Activated naive CD8-positive, alpha-beta T cell treated with anti-CD3 and anti-CD28 coated beads for 36 hours (primary cell): ENCODE measurements at places on chromosomes 16 and 17.

- DNase-seq: no peak
Measured at GRCh38 chr17:76394166-76394565, 9.8 kb downstream of the SPHK1 start.

- no peak for DNase-seq
Measured at GRCh38 chr16:51085271-51085670, 65.8 kb downstream of the SALL1 start.

DNA sequence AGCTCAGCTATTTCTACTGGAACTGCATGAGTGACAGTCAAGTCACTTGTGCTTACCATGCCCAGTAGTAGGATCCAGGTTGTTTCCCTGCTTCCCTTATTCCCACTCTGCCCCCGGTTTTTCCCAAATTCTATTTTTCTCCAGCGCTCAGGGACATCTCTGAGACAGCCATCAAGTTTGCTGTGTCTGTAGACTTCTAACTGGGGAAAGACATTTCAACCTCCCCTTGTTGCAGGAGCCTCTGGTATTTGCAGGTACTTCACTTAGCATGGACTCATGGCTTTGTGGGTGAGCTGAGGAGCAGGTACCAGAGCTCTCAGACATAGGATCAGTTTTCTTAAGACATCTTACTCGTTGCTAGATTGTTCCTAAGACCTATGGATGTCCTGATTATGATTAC, 801.6 kb upstream of the RBFOX1 start:
- DNase-seq: no peak

DNA sequence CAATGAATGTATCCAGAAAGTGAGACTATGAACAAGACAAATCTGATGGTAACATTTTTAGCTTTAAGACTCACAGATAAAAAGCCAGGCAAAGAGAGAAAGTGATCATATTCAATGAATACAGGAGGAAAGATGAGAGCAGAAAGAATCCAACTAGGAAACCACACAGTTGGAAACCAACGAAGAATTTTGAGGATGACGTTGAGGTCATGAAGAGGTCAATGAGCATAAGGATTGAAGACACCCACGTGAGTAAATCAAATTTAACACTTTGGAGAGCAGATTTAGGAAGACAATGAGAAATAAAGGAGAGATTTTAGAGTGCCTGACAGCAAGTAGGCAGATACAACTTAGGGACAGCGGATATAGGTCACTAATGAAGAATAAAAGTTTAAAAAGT, 948.1 kb downstream of the KCNJ2 start:
- DNase-seq: no peak

DNA sequence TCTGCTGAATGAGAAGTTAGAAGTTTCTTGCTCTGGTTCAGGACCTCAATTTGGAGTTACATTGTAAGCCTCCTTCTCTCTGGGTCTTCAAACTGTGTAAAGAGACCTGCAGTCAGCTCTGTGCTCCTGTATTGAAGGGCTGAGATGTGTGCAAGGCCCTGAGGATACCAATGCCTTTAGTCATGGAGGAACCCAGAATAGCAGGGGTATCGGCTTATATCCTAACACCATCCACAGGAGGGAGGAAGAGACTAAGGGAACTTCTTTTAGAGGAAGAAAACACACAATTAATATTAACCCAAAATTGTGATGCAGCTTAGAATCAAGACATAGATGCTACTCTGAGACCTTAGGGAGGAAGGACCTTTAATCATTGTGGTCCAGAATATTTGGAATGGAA, 36.5 kb downstream of the GLP2R start:
- DNase-seq: no peak

DNA sequence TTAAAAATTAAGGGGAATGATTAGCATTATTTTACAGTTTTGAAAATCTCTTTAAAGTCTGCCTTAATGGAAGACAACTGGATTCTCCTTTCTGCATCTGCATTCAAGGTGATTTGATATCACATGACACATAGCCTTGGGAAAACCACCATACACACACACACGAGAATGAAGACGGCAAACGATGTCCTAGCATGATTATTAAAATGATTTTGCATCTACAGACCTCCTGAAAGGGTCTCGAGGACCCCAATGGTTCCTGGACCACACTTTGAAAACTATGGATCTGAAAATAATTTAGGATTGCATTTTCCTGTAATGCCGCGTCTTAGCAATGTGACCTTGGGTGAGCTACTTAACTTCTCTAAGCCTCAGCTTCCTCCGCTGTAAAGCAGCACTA, 11.8 kb upstream of the CHST4 start:
- no peak for DNase-seq

DNA sequence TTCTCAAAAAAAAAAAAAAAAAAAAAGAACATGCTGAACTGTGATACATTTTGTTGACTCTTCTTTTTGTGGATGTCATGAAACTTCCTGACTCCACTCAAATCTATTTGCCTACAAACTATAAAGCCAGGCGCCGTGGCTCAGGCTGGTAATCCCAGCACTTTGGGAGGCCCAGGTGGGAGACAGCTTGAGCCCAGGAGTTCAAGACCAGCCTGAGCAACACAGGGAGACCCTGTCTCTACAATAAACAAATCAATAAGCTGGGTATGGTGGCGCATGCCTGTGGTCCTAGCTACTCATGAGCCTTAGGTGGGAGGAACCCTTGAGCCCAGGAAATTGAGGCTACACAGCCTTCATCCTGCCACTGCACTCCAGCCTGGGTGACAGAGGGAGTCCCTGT, 1.5 kb upstream of the NT5C start:
- DNase-seq: no peak

GRCh38 chr16:18050777-18051176, 285.8 kb downstream of the NPIPA8 start:
- no peak for DNase-seq

DNA sequence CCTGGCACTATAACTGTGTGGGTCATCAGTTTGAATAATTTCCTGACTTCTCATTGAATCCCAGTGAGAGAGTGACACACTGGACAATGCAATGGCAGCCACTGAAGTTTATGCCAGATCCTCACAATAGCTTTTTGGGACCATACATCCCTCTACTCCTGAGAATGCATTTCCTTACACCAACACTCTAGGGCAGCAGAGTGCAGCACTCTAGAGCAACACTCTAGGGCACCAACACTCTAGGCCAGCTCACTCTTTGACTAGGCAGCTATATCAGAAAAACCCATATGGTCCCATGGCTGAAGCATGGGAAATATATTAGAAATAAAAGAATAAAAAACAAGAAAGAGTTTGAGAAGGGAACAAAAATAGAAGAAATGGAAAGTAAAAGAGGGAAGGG, 309.2 kb downstream of the MAP2K6 start:
- DNase-seq: no peak

- DNase-seq: no peak
Measured at GRCh38 chr17:67279115-67279514, 34.1 kb upstream of the HELZ start.

DNA sequence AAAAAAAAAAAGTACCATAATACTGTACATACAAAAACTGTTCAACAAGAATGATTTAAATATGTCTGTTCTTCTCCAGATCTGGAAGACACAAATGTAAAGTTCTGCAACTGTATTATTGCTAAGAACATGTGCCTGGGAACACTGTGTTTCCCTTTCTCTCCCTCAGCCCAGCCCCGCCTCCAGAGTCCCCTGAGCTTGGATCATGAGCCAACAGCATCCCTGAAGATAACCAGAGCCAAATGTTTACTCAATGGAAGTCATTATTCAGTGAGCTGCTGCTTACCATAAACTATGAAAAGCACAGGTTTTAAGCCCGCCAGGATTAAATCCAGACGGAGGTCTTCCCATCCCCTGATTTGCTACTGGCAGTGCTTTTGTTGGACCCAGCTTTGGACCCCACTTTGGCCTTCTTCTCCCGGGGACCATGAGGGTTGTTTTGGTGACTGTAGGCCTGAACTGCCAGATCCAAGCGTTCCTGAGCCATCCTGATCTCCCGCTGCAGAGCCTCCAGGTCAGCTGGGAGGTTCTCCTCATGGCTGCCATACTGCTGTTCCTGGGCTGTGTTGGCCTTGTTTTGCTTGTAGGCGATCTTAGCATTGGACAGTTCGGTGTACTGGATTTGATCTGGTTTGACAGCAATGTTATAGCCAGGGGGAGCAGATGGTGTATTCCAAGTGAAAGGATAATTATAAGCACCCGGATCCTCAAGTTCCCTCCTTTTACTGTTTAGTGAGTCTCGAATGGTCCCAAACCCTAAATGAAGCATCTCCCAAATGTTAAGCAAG, 25.6 kb downstream of the GJC1 start:
- no peak for DNase-seq

GRCh38 chr16:88618182-88618955, 20.0 kb upstream of the IL17C start:
- no peak for DNase-seq

GRCh38 chr17:7745748-7746470, 28.4 kb downstream of the DNAH2 start:
- no peak for DNase-seq

GRCh38 chr17:61510237-61510636, 58.0 kb downstream of the TBX4 start:
- no peak for DNase-seq

DNA sequence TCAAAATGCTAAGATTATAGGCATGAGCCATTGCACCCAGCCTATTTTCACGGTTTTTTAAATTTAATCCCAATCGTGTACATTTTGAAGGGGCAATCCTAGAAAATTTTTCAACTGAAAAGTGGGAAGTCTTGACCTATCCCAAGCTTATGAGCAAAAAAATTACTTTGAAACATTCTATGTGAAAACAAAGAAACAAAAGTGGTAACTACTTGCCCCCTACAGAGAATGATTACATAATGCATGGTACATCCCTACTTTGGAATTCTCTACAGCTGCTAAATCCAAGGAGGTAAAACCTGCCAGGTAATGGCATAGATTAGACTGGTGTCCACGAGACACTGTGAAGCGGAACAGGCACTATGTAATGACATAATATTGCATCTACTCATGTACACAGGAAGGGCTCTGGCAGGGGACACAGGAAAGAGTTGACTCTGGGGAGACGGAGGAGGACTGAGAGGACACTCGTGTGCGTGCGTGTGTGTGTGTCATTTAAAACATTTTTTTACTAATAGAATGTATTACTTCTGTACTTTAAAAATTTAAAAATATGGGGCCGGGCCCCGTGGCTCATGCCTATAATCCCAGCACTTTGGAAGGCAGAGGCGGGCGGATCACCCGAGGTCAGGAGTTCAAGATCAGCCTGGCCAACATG, 15.7 kb downstream of the ASGR2 start:
- DNase-seq: no peak

GRCh38 chr17:74539281-74539820, 6.6 kb downstream of the CD300C start:
- no peak for DNase-seq

GRCh38 chr17:61537264-61537771, 53.7 kb downstream of the NACA2 start:
- DNase-seq: no peak

DNA sequence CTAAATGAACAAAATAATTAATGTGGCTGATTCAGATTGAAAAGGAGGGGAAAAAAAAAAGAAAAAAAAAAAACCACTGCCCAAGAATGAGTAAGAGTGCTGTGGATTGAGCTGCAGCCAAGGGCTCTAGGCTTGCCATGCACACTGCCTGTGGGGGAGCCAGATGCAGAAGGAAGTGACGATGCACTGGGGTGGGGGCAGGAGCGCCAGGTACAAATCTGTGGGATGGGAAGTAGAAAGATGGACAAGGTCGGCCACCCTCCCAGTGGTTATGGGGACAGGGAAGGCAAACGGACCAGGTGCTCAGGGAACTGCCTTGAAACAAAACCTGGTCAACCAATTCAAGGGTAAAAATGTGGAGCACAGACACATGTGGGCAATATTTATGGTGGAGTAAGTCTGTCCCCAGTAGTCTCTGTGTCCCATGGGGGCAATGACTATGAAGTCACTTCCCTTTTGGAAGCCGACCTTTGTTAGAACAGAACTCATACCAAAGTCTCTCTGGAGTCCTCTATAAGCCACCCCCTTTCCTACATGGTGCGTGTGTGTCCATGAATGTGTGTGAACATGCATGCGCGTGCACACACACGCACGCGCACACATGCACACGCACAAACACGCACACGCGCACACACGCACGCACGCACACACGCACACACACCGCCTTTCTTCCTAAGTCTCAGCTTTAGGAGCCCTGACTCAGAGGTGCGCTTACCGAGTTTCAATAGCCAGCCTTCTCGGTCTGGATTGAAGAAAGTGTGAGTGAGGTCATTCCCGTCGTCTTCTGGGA, 84.3 kb downstream of the CYTH1 start:
- DNase-seq: no peak

GRCh38 chr17:55524440-55525220, 13.4 kb upstream of the SMIM36 start:
- DNase-seq: no peak

DNA sequence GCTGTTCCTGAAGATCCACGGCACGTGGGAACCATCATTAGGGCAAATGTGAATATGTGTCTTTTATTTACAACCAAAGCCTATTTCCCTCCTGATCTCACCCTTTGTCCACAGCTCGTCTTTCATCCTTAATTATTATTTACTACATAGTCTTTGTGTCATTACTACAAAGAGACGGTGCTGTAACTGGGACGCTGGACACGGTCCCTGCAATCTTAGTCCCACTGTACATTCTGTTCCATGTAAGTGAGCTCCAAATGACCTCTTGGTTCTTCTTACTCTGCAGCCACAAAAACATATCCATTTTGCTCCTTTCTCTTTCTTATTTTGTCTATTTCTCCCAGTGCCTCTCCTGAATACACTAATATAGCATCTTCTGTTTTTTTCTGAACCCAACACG, 12.7 kb upstream of the KRT23 start:
- DNase-seq: no peak

DNA sequence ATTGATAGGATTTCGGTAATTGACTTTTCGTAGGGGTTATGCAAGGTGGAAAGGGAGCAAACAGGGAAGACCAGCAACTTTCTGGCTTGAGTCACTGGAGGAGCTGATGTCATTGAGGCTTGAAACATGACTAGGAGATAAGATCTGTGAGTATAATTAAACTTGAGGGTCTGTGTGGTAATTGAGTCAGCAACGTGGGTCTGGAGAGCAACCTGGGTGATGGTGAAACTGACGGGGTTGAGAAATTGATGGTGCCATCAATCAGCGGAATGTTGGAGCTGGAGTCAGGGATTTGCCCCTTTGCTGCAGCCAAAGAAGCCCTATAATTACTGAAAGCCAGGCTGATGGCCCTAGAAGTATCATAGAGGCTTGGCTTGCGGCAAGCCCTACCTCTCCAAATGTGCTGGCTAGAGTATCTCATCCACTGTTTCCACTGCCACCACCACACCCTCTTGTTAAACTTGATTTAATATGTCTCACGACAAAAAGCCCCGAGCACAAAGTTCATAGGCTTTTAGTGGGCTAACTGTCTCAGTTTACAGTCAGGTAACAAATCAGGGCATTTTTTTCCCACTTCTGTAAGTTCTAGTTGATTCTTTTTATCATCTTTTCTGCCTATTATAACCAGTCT, 186.9 kb upstream of the ELAC2 start:
- no peak for DNase-seq
